ENCODE measurements at places on chromosomes 2 and 18. TPM values are rescaled to one million over a fixed set of nuclear protein-coding genes. Genes with fewer than 3 reads are reported as not detected.

- H3K36me3 ChIP-seq, result no peaks in the 10 kb centered on the region
- H3K4me1 ChIP-seq, result peaks cover 20% of the 10 kb centered on the region
- H3K27ac ChIP-seq, result no peak overlapping the region
- no peaks in the 10 kb centered on the region for H3K27me3 ChIP-seq
- H3K4me3 ChIP-seq, result no peak overlapping the region
- DNase-seq, result no peak
Observed at GRCh38 chr2:31384771-31385276, 29.7 kb downstream of the XDH start.

GRCh38 chr2:21254170-21254965 is 130.6 kb downstream of the TDRD15 start:
- no peaks in the 10 kb centered on the region for H3K4me1 ChIP-seq
- no peak overlapping the region for H3K4me3 ChIP-seq
- H3K27me3 ChIP-seq, result no peaks in the 10 kb centered on the region
- no peak for DNase-seq
- no peaks in the 10 kb centered on the region for H3K36me3 ChIP-seq
- H3K27ac ChIP-seq, result no peak overlapping the region

DNA sequence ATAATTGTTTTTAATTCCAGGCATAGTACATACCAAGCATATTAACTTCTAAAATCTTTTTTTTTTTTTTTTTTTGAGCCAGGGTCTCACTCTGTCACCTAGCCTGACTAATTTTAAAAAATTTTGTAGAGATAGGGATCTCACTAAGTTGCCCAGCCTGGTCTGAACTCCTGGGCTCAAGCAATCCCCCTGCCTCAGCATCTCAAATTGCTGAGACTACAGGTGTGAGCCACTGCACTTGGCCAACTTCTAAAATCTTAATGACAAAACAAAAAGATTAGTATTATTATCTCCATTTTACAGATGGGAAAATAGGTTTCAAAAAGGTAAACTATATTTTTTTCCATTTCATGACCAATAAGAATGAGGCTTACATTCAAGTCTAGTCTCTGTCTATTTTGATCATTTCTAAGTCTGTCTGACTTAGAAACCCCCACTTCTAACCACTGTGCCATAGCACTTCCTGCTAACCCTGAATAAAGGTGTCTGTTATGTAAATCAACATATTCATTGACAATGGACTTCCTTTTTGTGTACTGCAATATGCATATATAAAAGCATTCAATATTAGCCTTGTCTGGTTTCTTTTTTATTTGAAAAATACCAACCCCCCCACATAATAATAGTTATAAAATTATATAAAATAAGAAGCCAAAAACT is 28.7 kb upstream of the ZEB2 start:
- no peaks in the 10 kb centered on the region for H3K36me3 ChIP-seq
- DNase-seq, result no peak
- peaks cover 20% of the 10 kb centered on the region for H3K27me3 ChIP-seq
- peaks cover 13% of the 10 kb centered on the region for H3K4me1 ChIP-seq
- H3K4me3 ChIP-seq, result no peak overlapping the region

UCN gene
- 4.9 TPM for total RNA-seq

ASPRV1 gene
- total RNA-seq, result 2.0 TPM

LOXL3 gene
- total RNA-seq, result 3.1 TPM
